ENCODE measurements at places on chromosomes 5 and 9. TPM values are rescaled to one million over a fixed set of nuclear protein-coding genes. Genes with fewer than 3 reads are reported as not detected.

Gene IL9
- not detected for total RNA-seq

- no peaks in the 10 kb centered on the region for H3K36me3 ChIP-seq
- peaks cover 3% of the 10 kb centered on the region for H3K4me1 ChIP-seq
- peak overlapping the region; percentile 72 for H3K27ac ChIP-seq
- no peaks in the 10 kb centered on the region for H3K27me3 ChIP-seq
- DNase-seq, result peak; percentile 95
- H3K4me3 ChIP-seq, result peak overlapping the region; percentile 26
Measured at GRCh38 chr5:139517683-139518564, 35.4 kb upstream of the STING1 start.

DNA sequence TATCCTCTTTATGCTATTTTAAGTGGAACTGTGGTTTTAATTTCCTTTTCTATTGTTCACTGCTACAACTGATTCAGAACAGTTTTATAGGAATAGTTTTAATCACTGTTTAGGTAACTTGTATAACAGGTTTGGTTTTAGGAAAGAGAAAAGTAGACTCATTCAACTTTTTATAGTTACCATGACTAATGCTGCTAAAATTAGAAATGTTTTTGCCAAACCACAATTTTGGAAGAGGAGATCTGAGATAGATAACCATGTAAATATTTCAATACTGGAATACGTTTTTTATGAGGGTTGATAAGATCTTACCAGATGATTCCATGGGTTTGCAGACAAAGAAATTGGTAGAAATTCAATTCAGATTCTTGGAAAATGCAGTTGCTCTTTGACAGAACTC, 404.6 kb upstream of the ARRDC3 start:
- H3K27me3 ChIP-seq, result no peaks in the 10 kb centered on the region
- H3K4me3 ChIP-seq, result no peak overlapping the region
- DNase-seq, result no peak

Gene EDIL3
- total RNA-seq, result 57.3 TPM

Gene ADRB2
- total RNA-seq, result 3.5 TPM

- no peaks in the 10 kb centered on the region for H3K4me1 ChIP-seq
- H3K27me3 ChIP-seq, result no peaks in the 10 kb centered on the region
- no peak overlapping the region for H3K27ac ChIP-seq
- no peak for DNase-seq
Measured at GRCh38 chr9:133594310-133594709, 14.9 kb downstream of the FAM163B start.

- H3K27me3 ChIP-seq, result no peaks in the 10 kb centered on the region
- no peak overlapping the region for H3K4me3 ChIP-seq
- H3K36me3 ChIP-seq, result no peaks in the 10 kb centered on the region
- DNase-seq, result no peak
- no peaks in the 10 kb centered on the region for H3K4me1 ChIP-seq
- no peak overlapping the region for H3K27ac ChIP-seq
Measured at GRCh38 chr5:54873691-54874090, 111.7 kb downstream of the ESM1 start.

- peaks cover 14% of the 10 kb centered on the region for H3K36me3 ChIP-seq
- no peaks in the 10 kb centered on the region for H3K4me1 ChIP-seq
- no peak overlapping the region for H3K4me3 ChIP-seq
- no peak for DNase-seq
- no peaks in the 10 kb centered on the region for H3K27me3 ChIP-seq
- no peak overlapping the region for H3K27ac ChIP-seq
Measured at GRCh38 chr9:35044071-35044470, 28.4 kb downstream of the VCP start.

DNA sequence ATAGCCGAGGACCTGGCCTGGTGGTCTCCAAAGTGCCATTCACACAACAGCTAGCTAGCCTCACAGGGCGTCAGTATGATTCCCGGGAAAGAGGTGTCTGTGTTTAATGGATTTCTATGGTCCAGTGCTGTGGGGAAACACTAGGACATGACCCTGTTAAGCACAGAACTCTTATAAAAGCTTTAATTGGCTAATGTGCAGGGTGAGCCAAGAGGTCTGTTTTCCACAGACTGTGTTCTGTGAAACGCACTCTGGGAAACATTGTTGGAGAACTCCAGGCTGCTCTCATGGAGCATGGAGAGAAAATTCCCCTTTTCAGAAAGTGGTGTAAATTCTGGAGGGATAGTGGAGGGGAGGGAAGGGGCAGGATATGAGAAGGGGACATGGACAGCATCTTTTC, 331.4 kb downstream of the FBXL7 start:
- H3K4me3 ChIP-seq, result no peak overlapping the region
- H3K36me3 ChIP-seq, result no peaks in the 10 kb centered on the region
- no peaks in the 10 kb centered on the region for H3K4me1 ChIP-seq
- H3K27ac ChIP-seq, result peak overlapping the region; percentile 16
- no peak for DNase-seq

DNA sequence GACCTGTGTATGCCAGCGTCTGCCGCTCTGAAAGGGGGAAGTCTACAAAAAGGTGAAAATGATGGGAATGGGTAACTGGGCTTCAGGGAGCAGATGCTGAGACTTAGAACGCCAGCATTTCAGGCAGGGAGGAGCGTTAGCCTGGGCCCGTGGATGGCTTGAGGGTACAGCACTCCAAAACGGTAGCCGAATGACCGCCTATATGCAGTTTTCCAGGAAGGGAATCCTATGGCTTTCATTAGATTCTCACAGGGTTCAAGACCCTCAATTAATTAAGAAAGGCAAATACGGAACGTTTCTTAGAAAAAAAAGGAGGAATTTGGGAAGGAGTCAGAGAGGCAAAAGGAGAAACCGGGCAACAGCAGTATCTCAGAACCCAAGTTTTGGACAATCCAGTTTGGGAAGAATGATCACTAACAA, 639 bp downstream of the AMACR start:
- peaks cover 20% of the 10 kb centered on the region for H3K4me1 ChIP-seq
- DNase-seq, result no peak
- peak overlapping the region; percentile 93 for H3K27ac ChIP-seq
- H3K4me3 ChIP-seq, result peak overlapping the region; percentile 60

Gene LCN10
- total RNA-seq, result 1.5 TPM

DNA sequence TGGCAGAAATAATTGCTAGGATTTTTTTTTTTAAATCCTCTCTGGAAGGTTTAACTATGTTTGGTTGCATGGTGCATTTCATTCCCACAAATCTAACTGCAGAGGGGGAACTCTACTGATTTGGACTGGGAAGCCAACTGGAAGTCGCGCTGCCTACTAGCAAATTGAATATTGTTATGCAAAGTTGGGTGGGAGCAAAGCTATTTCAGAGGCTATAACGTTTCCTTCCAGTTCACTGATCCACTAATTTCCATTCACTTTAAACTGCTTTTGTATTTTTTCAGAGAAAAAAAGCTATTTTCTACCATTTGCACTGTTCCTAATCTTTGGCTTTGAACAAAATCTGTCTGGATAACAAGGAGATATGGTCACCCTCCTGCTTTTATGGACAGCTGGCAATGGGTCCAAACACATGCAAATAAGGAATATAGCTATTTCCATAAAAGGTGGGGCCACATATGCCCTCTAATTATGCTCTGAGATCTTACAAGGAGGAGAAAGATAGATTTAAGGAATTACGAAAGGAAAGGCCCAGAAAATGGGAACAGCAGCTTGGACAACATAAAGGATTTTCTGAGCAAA, 40.1 kb downstream of the MACIR start:
- no peaks in the 10 kb centered on the region for H3K27me3 ChIP-seq
- no peak overlapping the region for H3K27ac ChIP-seq
- DNase-seq, result no peak
- no peaks in the 10 kb centered on the region for H3K36me3 ChIP-seq

DNA sequence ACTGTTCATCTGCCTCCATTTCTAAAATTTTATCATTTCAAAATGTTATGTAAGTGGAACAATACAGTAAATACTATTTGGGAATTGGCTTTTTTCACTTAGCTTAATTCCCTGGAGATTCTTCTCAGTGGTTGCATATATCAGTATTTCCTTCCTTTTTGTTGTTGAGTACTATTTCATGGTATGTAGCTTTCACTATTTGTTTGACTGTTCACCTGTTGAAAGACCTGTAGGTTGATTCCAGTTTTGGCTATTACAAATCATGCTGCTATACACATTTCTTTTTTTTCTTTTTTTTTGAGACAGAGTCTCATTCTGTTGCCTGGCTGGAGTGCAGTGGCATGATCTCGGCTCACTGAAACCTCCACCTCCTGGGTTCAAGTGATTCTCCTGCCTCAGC, 33.0 kb upstream of the PWWP2A start:
- no peak overlapping the region for H3K27ac ChIP-seq
- no peaks in the 10 kb centered on the region for H3K36me3 ChIP-seq
- no peak for DNase-seq
- no peak overlapping the region for H3K4me3 ChIP-seq
- no peaks in the 10 kb centered on the region for H3K4me1 ChIP-seq
- H3K27me3 ChIP-seq, result no peaks in the 10 kb centered on the region

- peaks cover 12% of the 10 kb centered on the region for H3K4me1 ChIP-seq
- H3K4me3 ChIP-seq, result peak overlapping the region; percentile 45
- no peaks in the 10 kb centered on the region for H3K27me3 ChIP-seq
- no peaks in the 10 kb centered on the region for H3K36me3 ChIP-seq
Measured at GRCh38 chr5:157651623-157652376, 438 bp downstream of the SOX30 start.

DNA sequence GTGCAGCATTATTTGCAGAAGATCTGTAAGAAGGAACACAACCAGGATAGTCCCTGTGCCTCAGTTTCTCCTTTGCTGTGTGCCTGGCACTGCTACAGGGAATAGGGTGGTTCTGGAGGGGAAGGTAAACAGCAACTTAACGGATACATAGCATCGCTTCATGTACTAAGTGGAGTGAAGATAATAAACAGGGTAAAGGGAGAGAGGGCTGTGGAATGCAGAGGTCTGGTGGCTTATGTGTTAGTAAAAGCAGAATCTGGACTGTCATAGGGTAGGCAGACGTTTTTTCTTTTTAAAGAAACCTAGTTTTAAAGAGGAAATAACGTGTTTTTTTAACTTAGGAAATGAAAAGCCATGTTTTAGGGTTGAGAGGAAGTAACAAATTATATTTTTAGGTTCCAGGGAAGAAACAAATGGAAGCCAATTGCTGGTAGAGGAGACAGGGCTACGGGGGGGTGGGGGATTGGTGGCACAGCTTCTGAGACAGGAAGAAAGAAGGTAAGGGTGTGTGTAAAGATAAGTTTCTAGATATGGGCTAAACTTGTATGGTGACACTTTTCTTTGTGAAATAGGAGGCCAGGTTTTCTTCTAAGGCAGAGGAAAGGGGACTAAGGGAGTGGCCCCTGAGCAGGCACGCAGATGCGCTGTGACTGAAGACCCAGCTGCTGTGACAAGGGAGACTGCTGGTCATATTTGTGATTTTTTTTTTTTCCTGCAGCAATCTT, 1.3 kb downstream of the GNG10 start:
- peak overlapping the region; percentile 60 for H3K4me3 ChIP-seq
- H3K36me3 ChIP-seq, result peaks cover 10% of the 10 kb centered on the region
- H3K27ac ChIP-seq, result peak overlapping the region; percentile 81
- H3K4me1 ChIP-seq, result peaks cover 14% of the 10 kb centered on the region
- no peak for DNase-seq

GRCh38 chr5:504326-505154, 19.7 kb downstream of the SLC9A3 start:
- H3K4me3 ChIP-seq, result no peak overlapping the region
- no peak overlapping the region for H3K27ac ChIP-seq
- no peaks in the 10 kb centered on the region for H3K36me3 ChIP-seq
- H3K27me3 ChIP-seq, result peaks cover 63% of the 10 kb centered on the region

Gene C9orf153
- total RNA-seq, result 0.27 TPM

DNA sequence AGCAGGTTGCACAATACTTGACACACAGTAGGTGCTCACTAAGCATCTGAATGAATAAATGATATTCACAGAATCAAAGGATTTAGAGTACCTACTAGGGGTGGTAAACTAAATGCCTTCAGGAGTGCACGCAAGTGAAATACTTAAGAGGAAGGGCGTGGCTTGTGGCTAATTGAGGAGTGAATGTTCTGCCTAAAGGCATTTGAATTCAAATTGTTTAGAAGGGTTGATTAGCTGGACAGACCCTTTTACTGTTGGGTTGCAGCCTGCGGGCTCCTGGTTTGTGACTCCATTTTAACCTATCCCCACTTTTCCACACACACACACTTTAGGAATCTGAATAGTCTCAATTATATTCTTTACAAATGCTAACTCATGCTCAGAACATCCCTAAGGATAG, 63.1 kb downstream of the PPP2R2B start:
- H3K4me1 ChIP-seq, result no peaks in the 10 kb centered on the region
- no peak overlapping the region for H3K4me3 ChIP-seq
- DNase-seq, result no peak

- no peak overlapping the region for H3K27ac ChIP-seq
- no peak for DNase-seq
- no peaks in the 10 kb centered on the region for H3K4me1 ChIP-seq
Measured at GRCh38 chr5:143748516-143748915, 63.4 kb upstream of the HMHB1 start.

DNA sequence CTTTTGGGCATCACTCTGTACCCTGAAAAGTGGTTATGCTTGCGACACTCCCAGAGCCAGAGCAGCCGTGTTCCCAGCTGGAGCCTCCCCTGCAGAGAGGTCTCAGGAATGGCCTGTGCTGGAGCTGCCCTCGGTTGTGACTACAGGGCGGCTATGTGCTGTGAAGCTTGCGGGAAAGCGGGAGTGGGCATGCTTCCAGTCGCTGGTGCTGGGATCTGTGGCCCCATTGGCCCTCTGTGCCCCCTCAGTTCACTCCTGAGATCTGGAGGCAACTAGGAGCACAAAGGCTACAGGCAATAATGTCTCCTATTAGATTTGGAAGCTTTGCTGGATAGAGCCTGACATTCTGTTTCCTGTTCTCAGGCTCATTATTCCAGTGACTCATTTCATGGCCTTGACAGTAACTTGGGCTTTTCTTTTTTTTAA, 56.9 kb downstream of the GPR107 start:
- H3K27me3 ChIP-seq, result no peaks in the 10 kb centered on the region
- peak overlapping the region; percentile 88 for H3K27ac ChIP-seq
- peaks cover 58% of the 10 kb centered on the region for H3K4me1 ChIP-seq

DNA sequence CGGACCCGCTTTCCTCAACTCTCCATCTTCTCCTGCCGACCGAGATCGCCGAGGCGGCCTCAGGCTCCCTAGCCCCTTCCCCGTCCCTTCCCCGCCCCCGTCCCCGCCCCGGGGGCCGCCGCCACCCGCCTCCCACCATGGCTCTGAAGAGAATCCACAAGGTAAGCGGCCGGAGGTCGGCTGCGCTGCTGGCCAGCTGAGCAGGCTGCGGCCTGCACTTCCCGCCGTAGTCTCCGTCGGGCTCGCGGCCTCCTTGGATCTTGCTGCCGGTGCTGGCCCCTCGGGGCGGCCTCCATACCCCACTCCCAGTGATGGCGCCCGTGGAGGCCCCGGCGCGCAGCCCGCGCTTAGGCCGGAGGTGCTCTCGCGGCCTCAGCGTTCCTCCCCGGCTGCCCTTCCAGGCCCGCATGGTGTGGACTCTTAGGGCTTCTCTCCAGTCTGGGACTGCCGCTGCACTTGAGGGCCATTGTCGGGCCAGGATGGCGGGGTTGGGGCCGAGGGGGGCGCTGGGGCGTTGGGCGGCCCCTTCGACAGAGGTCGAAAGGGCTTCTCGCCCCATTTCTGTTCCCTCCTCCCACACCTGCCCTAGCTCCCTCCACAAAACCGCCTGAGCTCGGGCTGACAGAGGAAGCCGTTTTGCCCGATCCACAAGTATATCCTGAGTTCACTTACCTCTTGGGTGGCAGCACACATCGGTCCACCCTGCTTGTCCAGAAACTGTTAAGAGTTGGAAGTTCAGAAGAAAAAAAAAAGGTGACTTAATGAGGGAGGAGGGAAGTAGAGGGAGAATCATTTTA, 714 bp downstream of the UBE2D2 start:
- H3K27ac ChIP-seq, result peak overlapping the region; percentile 94
- peaks cover 52% of the 10 kb centered on the region for H3K4me1 ChIP-seq
- no peaks in the 10 kb centered on the region for H3K36me3 ChIP-seq

Data from sigmoid colon (tissue), 7 donors.